A549 treated with ZK216348 at 1 μM for 4 hours (cell line): ENCODE measurements at places on chromosomes 13 and 19. TPM values are rescaled to one million over a fixed set of nuclear protein-coding genes. Genes with fewer than 3 reads are reported as not detected.

Gene FSD1
- 6.0 to 10.8 TPM (median 8.6 TPM) in 5 replicates for total RNA-seq

Gene ATG4D
- total RNA-seq = 13.6 to 24.2 TPM (median 20.8 TPM) in 5 replicates

Gene NLRP4
- total RNA-seq = not detected in 5 replicates

Gene ZNF578
- not detected in 5 replicates for total RNA-seq

Gene ELSPBP1
- total RNA-seq = not detected in 5 replicates
